ENCODE measurements at places on chromosomes 12 and 14.

GRCh38 chr12:42090899-42091298 is 53.8 kb downstream of the GXYLT1 start:
- no peaks in the 10 kb centered on the region for H3K27me3 ChIP-seq
- peaks cover 18% of the 10 kb centered on the region for H3K36me3 ChIP-seq
- no peak overlapping the region for H3K4me3 ChIP-seq
- H3K27ac ChIP-seq: no peak overlapping the region
- peaks cover 11% of the 10 kb centered on the region for H3K4me1 ChIP-seq

GRCh38 chr12:52496590-52497071 is 3.6 kb upstream of the KRT6A start:
- no peaks in the 10 kb centered on the region for H3K36me3 ChIP-seq
- no peak overlapping the region for H3K27ac ChIP-seq
- no peaks in the 10 kb centered on the region for H3K4me1 ChIP-seq
- H3K27me3 ChIP-seq: peaks cover 50% of the 10 kb centered on the region
- H3K4me3 ChIP-seq: no peak overlapping the region

- DNase-seq: no peak
- no peak overlapping the region for H3K4me3 ChIP-seq
- H3K36me3 ChIP-seq: peaks cover 20% of the 10 kb centered on the region
- no peak overlapping the region for H3K27ac ChIP-seq
- no peaks in the 10 kb centered on the region for H3K27me3 ChIP-seq
- H3K4me1 ChIP-seq: peaks cover 28% of the 10 kb centered on the region
Measured at GRCh38 chr14:70354204-70354603, 5.3 kb downstream of the COX16 start.

GRCh38 chr14:80587096-80587724 is 354.3 kb downstream of the CEP128 start:
- peaks cover 1% of the 10 kb centered on the region for H3K36me3 ChIP-seq
- no peak for DNase-seq
- no peak overlapping the region for H3K4me3 ChIP-seq
- H3K27ac ChIP-seq: peak overlapping the region; percentile 2
- peaks cover 2% of the 10 kb centered on the region for H3K27me3 ChIP-seq

GRCh38 chr12:124452576-124453331 is 114.7 kb downstream of the NCOR2 start:
- H3K4me1 ChIP-seq: peaks cover 64% of the 10 kb centered on the region
- H3K36me3 ChIP-seq: peaks cover 4% of the 10 kb centered on the region
- DNase-seq: no peak
- H3K27ac ChIP-seq: peak overlapping the region; percentile 84

DNA sequence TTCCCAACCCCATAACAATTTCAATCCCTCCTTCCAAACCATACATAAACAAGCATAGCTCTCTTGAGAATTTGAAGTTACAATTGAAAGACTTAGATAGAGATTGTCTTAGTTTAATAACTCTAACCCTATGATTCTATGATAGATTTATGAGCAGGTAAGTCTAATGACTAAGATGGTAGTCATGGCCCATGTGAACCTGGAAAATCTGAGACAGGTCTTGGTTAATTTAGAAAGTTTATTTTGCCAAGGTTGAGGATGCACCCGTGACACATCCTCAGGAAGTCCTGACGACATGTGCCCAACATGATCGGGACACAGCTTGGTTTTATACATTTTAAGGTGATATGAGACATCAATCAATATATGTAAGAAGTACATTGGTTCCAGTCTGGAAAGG is 248.8 kb downstream of the KCNH5 start:
- no peak overlapping the region for H3K27ac ChIP-seq
- no peak overlapping the region for H3K4me3 ChIP-seq
- no peaks in the 10 kb centered on the region for H3K36me3 ChIP-seq
- H3K4me1 ChIP-seq: no peaks in the 10 kb centered on the region

DNA sequence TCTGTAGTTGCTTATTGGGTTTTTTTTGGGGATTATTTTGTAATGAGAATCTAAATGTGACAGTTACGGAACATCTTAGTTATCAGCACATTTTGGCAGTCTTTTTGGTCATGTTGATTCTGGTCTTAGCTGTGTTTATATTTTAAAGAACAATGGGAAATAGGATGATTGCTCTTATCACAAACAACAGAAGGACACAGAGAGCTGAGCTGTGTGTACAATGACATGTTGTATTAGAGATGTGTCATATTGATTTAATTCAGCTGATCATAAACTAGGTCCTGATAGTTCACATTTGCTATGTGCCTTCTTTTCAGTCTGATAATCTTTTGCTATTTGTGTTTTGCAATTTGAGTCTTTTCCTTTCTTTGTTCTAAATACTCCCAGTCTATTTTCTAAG is 781.7 kb downstream of the TRHDE start:
- DNase-seq: no peak
- no peak overlapping the region for H3K27ac ChIP-seq
- no peaks in the 10 kb centered on the region for H3K27me3 ChIP-seq
- H3K36me3 ChIP-seq: no peaks in the 10 kb centered on the region
- no peaks in the 10 kb centered on the region for H3K4me1 ChIP-seq

Data from activated CD8-positive, alpha-beta memory T cell treated with anti-CD3 and anti-CD28 coated beads, Interleukin-2, amount 10 ng/mL, durations not matched to agents 7 days and 5 days (primary cell).